ENCODE measurements at places on chromosomes 3 and 15. TPM values are rescaled to one million over a fixed set of nuclear protein-coding genes. Genes with fewer than 3 reads are reported as not detected.

Gene ALDH1A2
- polyA plus RNA-seq: 60.1 TPM

Gene CACNA2D3
- polyA plus RNA-seq: 2.0 TPM

Gene SLC22A14
- polyA plus RNA-seq: 0.14 TPM

Gene WDR82
- 96.6 TPM for polyA plus RNA-seq

Gene NAA50
- 109 TPM for polyA plus RNA-seq

Gene CASR
- polyA plus RNA-seq: 0.01 TPM

Gene RAB6B
- polyA plus RNA-seq: 7.3 TPM

Gene CX3CR1
- 2.1 TPM for polyA plus RNA-seq

Gene CCDC80
- polyA plus RNA-seq: 30.1 TPM

Gene SNX33
- 19.9 TPM for polyA plus RNA-seq

Gene CCDC54
- 0.15 TPM for polyA plus RNA-seq

DNA sequence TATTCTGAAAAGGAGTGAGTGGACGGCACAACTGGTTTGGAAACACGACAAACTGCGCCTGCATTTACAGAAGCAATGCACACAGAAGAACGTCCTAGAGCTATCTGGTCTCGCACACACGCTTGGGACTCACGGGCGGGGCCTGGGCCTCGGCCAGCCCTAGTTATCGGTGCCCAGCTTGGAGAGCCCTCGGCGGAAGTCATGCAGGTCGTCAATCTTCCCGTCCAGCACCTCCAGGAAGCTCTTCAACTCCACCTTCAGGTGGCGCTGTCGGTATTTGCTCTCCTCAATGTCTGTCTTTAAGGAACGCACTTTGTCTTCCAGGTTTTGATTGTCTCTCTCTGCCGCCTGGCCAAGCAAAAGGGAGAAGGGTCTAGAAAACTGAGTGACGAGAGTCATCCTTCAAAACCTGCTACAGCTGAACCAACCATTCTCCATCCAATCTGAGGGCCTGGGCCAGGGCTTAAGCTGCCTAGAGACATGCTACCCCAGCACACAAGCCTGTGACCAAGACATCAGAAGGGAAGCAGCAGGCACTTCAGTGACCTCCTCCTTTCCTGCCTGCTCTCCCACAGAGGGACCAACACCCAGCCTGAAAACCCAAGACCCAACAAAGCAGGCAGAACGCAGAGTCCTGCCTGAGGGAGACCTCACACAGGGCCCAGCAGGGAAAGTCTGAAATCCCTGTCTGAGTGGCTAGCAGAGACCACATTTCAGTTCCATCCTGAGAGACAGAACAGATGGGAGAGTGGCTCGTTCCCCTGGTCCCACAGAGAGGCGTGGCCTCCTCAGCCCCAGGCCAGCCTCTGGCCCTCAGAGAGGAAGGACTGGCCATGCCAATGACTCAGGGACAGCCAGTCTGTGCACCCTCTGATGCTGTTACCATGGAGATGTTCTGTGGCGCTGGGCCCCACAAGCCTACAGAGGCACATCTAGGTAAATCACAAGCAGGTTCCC, 40.4 kb downstream of the WHAMM start:
- DNase-seq: peak; percentile 65

DNA sequence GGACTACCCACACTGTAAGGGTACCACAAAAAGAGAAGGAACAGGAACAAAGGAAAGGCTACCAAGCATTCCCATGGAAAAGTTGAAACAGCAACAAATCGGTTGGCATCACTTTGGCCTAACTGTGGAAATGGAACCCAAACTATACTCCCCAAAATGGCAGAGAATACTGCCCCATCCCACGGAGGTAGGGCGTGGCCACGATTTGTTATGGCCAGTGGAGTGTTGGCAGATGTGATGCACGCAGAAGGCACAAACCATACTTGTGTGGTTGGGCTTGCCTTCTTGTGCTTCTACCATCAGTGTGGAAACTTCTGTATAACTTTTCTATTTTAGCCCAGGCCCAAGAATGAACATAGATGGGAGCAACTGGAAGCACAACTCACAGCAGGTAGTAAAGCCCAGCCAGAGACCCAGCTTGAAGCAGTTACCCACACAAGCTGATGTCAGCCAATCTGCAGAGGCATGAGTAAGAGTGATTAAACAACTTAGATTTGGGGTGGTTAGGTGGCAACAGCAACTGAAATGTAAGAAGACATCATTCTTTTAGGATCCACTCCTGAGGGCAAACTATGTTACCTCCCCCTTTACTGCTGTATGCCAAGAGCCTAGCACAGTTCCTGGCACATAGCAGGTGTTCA, 64.1 kb downstream of the BTD start:
- no peak for DNase-seq

- DNase-seq: no peak
These were observed 75.9 kb upstream of the RASGRF1 start for GRCh38 chr15:79166311-79166955.

DNA sequence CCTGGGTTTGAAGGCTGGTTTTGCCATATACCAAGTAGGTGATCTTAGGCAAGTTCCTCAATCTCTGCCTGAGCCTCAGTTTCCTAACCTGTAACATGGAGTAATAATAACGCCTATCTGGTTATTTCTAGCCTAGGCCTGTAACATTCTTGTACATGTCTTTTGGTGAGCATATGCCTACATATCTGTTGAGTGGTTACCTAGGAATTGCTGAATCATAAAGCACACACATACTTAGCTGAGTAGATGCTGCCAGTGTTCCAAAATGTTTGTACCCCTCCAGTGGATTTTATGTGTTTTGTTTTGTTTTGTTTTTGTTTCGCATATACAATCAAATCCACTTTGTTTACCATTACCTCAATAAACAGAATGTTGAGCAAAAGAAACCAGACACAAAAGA, 17.4 kb upstream of the MFGE8 start:
- DNase-seq: no peak

DNA sequence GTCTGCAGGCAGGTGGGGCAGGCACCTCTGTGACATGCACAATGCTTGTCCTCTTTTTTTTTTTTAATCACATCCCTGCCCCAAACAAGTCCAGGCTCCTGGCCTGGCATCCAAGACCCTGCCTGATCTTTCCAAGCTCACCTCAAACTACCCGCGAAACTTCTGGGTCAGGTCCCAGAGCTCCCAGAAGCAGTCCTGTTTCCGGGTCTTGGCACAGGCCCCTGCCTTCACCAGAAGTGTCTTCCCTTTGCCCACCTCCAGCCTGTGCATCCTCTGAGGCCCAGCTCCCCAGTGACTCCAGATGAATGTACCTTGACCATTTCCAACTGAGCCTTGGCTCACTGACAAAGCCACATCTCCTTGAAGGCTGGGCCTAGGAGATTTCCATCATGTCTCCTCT, 23.0 kb downstream of the PLA2G4E start:
- DNase-seq: no peak

GRCh38 chr3:183815951-183816475, 9.4 kb downstream of the MAP6D1 start:
- DNase-seq: no peak

DNA sequence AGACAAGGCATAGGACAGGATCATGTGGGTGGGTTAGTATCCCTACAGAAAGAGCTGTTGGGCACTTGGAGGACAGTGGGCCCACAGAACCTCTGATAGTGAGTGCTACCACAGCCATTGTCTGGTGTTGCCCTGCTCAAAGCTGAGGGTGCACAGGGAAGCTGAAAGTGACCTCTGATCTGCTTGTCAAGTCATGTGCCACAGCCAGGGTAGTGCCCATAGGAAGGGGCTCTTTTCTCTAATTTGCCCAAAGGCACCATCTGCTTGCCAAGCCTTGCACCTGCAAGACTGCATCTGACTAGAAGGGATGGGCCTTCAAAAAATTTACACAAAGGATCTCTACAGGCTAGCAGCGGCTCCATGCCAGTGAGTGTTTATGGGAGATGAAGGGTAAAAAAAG, 87.4 kb upstream of the GSK3B start:
- DNase-seq: no peak

DNA sequence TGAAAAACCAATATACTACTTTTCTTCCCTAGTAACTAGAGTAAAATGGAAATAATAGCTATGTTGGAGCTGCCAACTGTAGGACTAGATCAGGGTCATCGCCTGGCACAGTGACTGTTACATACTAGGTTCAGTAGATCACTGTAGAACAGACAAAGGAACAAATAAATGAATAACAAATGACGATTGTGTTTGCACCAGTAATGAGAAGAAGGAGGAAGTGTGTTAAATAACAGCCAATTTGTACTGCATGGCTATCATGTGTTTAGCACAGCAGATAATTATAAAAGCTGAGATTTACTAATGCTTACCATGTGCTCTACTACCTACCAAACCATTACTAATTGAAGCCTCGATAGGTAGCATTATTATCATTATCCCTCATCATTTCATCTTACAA, 85.3 kb upstream of the FXR1 start:
- no peak for DNase-seq

DNA sequence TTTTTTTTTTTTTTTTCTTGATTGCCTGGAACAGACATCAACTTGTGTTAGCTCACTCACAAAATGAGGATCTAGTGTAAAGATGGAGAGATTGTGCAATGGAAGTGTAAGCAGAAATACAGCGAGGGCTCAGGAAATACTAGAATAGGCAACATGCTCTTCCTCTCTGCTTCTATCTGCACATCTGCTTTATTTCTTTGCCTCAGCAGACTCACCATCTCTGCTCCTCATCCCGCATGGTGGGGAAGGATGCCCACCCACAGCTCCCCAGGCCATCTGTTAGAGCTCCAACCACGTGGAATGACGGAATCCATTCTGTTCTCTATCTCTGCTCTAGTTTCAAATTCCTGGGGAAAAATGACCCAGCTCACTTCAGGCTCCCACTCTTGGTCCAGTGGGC, 128.0 kb upstream of the ADAMTS9 start:
- peak; percentile 15 for DNase-seq

- no peak for DNase-seq
These were observed 193.9 kb upstream of the TPM1 start for GRCh38 chr15:62848632-62849050.

DNA sequence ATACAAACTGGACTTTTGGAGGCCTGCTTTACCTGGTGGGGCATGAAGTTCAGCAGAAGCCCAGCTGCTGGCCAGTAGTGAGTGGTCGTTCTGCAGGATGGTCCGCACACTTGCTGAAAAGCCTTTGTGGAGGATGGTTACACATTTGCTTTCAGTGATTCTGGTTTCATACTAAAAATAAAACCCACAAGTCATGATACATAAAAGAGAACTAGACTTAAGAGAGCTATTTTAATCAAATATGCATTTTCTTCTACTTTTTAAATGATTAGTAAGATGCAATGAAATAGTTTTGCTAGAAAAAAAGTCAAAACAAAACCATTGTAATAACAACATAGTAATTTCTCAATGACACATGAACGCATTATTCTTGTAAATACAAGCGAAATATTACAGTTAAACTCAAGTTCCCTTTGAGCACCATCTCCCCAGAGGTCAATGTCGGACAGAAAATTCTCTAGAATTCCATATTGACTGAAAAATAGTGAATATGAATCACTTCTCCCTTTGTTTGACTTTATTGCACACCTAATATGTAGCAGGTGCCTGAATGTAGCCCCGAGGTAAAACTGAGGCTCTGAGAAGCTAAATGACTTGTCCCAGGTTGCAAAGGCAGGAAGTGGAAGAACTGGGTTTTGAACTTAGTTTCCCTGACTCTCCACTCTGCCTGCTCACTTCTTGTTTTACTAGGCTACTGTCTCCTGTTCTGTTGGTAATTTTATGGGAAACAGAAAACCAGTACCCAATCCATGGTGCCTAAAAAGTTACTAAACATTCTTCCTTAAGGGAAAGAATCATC, 8.3 kb downstream of the IL5RA start:
- no peak for DNase-seq

Measured in right lung (tissue), 10 donors.